GM12891 (cell line): ENCODE measurements at places on chromosomes 6 and 20.

DNA sequence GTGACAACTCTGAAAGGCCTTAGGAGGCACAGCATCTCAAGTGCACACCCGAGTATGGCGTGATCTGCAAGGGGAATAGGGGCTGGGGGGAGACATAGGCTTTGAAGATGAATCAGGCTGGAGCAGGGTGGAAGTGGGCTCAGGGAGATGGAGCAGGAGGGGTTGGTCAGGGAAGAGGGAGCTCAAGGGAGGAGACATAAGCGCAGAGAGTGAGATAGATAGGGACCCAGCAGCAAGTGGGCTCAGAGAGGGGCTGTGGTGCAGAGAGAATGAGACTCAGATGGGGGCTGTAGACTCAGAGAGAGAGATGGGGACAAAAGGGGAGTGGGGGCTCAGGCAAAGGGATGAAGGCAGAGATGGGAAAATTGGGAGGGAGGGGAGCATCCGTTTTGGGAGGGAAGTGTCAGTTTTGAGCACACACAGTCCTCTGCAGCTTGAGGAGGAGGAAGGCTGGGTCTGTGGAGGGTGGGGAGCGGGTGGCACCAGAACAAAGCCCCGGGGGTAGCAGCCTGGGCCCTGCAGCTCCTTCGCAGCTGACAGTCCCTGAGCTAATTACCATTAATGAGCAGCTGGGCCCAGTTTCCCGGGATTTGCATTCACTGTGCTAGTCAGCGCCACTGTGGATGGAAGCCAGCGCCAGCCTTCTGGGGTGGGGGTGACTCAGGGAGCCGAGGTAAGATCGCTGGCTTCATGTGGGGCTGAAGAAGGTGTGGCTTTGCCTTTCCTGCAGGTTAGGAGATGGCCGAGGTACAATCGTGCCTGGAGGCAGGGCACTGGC lies 18.7 kb downstream of the SRXN1 start:
- DNase-seq = no peak

- peak; percentile 5 for DNase-seq
Measured at GRCh38 chr6:96157018-96157565, 141.3 kb downstream of the FUT9 start.

DNA sequence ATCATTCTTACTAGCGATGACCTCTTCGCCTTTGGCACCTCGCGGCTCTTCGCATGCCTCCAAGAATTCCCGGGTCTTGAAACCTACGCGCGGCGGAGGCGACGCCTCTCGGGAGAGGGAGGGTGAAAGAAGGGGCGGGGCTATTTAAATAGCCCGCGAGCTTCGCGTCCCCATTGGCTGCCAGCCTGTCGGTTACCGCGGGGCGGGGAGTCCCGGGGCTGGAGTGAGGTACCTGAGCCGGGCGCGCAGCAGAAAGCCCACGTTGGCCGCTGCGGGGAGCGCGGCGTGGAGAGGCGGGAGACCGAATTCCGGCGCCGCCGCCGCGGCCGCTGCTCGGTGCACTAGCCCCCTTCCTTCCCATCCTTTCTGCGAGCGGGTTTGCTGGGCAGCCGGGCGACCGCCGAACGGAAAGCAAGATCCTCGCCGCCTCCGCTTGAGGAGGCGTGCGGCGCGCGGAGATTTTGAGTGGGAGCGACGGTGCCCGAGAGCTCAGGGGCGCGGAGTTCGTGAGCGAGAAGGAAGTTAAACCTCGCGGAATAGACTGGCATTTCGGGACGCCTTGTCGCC lies at the start of gene BMP6:
BMP6 (plus strand) TSS at position 251 of the 567 bp plus-strand sequence. CDS start 857 bp downstream, outside the sequence.
- DNase-seq = peak; percentile 74

DNA sequence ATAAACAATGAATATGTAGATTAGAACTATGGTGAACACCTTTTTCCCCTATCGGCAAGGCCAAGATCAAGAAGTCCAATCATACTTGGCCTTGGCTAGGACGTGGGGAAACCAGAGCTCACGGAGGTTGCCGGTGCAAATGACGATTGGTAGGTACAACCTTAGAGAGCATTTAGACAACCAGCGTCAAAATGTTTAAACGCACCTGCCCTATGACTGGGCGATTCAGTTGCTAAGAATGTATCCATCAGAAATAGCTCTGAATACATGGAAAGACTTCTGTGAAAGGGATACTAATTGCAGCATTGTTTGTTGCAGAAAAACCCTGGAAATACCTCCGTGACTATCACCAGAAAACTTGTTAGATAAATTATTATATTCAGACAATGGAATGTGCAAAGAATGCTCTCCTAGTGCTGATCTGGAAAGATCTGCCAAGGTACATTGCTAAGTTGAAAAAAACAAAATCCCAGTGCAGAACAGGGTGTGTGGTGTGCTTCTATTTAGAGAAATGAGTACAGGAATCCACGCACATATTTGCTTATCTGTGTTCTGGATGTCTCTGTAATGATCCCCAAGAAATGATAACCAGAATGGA lies 48.0 kb upstream of the PTPN1 start:
- DNase-seq = no peak

DNA sequence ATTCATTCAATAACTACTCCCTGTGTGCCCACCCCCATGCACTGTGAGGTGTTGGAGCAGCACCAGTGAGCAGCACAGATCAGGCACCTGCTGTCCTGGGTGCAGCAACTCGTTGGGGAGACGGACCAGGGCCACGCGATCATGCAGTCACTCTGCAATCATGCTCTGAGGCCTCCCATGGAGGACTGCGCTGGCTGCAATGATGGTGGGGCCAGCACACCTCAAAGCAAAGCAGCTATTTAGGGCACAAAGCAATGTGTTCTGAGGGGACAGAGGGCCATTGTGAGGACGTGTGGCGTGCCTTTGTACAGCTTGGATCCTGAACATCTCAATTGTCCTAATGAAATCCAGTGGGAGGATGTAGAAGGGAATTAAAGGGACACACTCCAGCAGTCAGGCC lies 41.0 kb upstream of the MPC1 start:
- DNase-seq = no peak

DNA sequence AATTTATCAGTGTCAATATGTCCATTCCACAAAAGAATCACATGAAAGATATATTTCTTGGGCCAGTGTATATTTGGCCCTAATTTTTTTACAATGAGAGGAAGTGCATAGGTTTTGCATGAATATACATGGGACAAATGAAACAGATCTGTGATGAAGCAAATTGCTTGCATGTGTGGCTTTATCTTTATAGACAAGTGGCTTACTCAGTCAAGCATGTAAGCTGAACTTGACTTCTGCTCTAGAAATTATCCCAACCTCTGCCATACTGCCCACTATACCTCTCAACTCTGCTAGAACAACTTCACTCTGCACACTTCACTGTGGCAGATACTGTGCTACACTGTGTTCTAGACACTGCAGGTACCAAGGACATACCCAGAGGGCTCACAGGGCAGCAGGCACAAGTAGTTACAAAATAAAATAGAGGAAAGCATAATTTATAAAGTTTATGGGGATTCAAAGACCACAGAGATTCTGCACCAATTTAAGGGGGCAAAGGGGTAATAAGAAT lies 349.2 kb upstream of the HSF2 start:
- DNase-seq = no peak

DNA sequence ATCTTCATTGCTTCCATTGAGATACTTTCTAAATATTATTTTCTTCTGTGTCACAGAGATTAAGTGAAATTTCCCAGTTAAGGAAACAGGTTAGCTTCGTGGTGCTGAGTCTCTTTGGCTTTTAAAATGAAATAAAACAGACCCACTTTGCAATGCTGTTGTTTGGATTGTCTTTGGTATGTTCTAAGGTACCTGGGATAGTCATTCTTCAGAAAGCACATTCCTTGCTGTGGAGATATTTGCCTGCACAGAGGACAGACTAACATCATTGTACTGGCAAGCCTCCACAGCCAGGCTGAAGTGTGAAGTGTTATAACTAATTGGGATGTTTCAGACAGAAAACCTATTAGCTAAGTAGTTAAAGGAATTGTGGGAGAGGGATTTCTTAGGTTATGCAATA lies 148.8 kb upstream of the EPHA7 start:
- DNase-seq = no peak

- no peak for DNase-seq
Measured at GRCh38 chr20:62329389-62330377, 26.9 kb downstream of the ADRM1 start.

DNA sequence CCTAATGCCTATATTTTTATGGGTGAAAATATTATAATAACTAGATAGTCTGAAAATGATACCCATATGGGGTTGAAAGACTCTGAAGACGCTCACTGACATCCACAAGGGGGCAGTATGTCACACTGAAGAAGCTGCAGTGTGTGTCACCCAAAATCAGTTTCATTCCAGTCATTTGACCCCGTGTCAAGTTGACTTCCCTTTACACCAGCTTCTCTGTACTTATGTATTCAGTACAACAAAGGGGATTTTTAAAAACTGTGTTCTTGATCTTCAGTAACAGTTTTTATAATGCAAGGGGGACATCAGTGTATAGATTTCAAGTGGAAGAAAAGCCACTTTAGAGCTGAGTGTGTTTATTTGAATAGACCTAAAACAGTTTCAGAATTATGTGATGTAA lies 19.3 kb downstream of the FAXC start:
- DNase-seq = peak; percentile 39

DNA sequence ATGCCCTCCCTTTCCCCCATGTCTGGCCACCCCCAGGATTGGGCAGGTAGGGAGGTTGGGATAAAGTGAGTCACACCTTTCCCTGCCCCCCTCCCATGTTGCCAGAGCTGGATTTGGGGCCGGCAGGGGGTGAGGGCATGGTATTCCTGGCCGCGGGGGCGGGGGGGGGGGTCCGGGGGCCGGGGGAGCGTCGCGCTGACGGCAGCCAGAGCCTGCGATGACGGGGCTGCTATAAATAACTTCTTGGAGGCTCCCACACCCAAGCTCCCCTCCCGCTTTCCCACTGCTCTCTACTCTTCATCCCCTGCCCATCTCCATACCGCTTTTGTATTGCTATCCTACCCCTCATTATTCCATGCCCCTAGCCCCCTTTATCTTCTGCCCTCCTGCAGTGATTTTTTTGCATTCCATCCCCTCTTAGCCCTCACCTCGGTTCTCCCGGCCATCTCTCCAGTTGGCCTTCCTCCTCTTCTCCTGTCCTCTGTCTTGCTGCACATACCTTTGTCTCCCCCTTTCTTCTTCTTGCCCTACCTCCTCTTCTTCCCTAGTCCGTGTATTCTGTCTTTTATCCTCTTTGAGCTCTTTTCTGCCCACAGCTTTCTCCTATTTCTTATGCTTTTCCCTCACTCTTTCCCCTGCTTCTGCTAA lies 13.8 kb downstream of the SYNGAP1 start:
- DNase-seq = no peak

DNA sequence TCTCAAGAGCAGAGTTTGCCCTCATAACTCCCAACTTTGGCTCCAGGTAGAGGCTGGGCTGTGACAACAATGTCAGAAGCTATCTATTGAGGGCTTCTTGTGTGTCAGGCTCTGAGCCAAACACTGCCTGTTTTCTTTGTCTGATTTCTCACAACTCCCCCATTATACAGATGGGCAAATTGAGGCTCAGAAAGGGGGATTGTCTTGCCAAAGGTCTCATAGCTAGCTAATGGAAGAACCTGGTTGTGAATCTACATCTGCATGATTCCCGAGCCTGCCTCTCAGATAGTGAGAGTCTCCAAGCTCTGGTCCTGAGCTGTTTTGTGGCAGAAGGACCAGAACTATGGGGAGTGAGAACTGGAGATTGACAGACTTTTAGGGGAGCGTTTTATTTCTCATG lies 1.4 kb downstream of the CD40 start:
- no peak for DNase-seq

DNA sequence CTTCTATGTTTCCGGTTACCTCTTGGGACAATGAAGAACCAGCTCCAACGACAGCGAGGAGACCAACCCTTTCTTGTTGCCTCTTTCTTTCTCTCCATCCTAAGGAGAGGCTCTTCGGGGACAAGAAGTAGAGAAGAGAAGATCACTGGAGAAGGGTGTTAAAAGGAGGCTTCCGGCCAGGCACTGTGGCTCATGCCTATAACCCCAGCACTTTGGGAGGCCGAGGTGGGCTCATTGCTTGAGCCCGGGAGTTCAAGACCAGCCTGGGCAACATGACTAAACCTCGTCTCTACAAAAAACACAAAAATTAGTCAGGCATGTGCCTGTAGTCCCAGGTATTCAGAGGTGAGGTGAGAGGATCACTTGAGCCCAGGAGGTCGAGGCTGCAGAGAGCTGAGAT lies 90.8 kb upstream of the TNFAIP3 start:
- no peak for DNase-seq

- peak; percentile 15 for DNase-seq
Measured at GRCh38 chr6:25556516-25556915, 95.5 kb upstream of the SCGN start.
